ENCODE measurements at places on chromosomes 2 and 18.

DNA sequence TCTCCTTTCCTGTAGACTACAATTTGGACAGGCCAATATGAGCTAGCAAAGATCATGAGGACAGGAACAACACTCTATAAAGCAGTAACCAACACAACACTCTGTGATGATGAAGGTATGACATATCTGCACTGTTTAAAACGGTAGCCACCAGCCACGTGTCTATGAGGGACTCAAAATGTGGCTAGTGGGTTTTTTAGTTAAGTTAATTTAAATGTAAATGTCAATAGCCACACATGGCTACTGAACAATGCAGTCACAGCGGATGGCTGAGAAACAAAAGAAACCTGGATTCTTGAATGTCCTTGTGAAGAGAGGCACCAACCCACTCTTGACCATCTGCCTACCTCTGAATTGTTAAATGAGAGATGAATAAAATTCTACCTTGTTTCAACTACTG, 33.9 kb downstream of the FANCL start:
- DNase-seq, result no peak

- peak; percentile 30 for DNase-seq
Measured at GRCh38 chr2:66869076-66869475, 434.2 kb downstream of the MEIS1 start.

DNA sequence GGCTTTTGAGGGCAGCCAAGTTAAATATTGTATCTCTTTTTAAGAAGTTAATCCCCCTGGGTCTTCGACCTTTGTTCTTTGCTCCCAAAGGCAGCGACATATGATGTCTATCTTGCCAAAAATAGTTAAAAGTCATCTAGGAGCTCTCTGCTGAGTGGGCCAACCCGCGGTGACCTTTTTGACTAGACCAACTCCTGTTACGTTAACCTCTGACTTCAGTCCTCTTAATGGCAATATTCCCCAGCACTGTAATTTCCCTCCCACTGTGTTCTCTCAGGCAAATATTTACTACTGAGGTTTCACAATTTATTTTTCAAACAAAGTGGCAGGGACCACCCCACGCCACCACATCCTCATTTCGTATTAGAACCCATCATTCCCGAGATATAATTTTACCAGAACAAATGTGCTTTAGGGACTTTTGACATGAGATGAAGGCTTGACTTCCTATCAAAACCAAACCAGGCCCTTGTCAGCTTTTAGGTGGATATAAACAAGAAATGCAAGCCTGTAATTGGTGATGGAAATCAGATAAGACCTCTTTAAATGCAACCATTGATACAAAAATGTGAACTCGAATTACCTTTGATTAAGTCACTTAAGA, 764.7 kb downstream of the SATB2 start:
- DNase-seq, result no peak

DNA sequence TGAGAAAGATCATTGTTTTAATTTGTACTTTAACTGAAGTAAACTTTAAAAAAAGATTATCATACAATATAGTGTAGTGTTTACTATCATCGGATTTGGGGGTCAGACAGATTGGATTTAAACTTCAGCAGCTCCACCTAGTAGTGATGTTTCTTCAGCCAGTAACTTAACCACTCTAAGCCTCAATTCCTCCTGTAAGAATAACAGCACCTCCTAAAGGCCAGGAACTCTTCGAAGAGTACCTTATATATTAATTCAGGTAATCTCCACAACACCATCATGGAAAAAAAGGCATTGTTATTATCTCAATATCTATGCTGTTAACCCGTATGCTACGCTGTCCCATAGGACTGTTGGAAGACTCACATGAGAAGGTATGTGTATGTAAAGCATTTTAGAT, 69.0 kb upstream of the DLGAP1 start:
- no peak for DNase-seq

- DNase-seq, result peak; percentile 69
Measured at GRCh38 chr2:190121971-190122370, 59.4 kb upstream of the MSTN start.

- DNase-seq, result no peak
Measured at GRCh38 chr2:235054919-235055318, 103.1 kb downstream of the SH3BP4 start.

DNA sequence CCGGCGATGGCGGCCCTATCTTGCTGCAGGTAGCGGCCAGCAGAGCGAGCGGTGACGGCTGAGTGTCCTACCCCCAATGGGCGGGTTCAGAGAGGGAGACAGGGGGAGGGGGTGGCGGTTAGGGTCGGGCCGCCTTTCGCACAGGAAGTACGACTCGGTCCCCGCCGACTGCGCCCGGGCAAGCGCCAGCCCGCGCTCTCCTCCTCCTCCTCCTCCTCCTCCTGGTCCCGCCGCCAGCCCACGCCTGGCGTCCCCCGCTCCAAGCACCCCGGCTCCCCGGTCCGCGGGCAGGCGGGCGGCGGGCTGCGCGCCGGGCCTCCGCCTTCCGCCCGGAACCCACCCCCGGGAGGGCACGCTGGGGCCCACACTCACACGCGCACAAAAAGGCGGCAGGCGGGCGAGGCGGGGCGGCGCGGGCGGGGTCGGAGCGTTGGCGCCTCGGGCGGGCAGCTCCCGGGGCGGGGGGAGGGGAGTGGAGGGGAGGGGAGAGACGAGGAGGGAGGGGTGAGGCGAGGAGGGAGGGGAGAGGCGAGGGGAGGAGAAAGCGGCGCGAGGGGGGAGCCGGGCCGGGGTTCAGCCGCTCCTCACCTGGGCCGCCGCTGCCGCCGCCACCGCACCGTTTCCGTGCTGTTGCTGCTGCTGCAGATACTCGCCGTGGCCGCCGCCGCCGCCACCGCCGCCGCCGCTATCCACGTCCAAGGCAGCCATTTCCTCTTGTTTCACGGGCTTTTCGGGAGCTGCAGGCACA, 1.2 kb downstream of the SP3 start:
- peak; percentile 93 for DNase-seq

DNA sequence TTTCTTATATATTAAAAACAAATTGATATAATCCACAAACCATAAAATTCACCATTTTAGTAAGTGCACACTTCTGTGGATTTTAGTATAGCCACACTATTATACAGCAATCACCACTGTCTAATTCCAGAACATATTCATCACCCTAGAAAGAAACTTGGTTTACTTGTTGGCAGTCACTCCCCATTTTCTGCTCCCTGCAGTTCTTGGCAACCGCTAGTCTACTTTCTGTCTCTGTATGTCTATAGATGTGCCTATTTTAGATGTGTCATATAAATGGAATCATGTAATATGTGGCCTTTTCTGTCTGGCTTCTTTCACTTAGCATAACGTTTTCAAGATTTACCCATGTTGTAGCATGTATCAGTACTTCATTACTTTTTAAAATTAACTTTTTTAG, 5.7 kb downstream of the CKAP2L start:
- DNase-seq, result no peak

- no peak for DNase-seq
Measured at GRCh38 chr2:124810132-124810531, 785.0 kb downstream of the CNTNAP5 start.

GRCh38 chr2:216498379-216499352, at the start of gene RPL37A:
Gene RPL37A (plus strand): TSS chr2:216498844. CDS start chr2:216498875, 31 bp downstream.
- peak; percentile 84 for DNase-seq

GRCh38 chr2:178782236-178782635, 25.0 kb downstream of the TTN start:
- no peak for DNase-seq

DNA sequence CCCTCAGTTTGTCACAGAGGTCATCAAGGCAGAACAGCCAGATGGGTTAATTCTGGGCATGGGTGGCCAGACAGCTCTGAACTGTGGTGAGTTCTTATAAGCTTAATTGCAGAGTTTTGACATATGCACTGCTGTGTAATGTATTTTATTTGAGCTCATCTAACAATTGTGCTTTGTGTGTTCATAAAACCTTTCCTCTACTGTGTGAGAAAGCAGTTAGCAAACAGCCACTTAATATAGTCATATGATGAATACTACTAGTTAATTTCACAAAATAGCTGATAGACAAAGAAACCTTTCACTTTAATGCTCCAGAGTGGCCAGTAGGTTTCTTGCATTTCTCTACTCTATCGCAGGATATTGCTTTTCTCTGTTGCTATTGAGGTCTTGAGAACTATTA, 43.1 kb downstream of the CPS1 start:
- no peak for DNase-seq
